ENCODE measurements at places on chromosomes 2 and 18.
A peak's percentile ranks its signal among the peaks of the same experiment; 100 is the strongest.

DNA sequence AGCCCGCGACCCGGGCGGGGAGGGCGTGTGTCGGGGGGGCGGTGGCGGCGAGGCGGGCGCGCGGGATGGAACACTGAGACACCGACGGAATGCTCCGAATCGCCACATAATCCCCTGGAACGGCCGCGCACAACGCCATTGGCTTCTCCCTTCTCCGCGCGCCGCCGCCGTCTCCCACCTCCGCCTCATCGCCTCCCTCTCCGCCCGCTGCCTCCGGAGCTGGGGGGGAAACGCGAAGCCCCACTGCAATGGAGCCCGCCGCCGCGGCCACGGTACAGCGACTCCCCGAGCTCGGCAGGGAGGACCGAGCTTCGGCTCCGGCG lies at the start of gene PHLPP1:
TSS of gene PHLPP1 (plus strand) at position 106 of the 323 bp plus-strand sequence. CDS start at position 249, 143 bp downstream.
- DNase-seq: no peak

- DNase-seq: no peak
These were observed 6.7 kb downstream of the RPE start for GRCh38 chr2:210009126-210009525.

- no peak for DNase-seq
These were observed 367.8 kb downstream of the FIGN start for GRCh38 chr2:163367825-163368582.

- DNase-seq: no peak
These were observed 139.0 kb upstream of the KLF7 start for GRCh38 chr2:207304761-207305160.

GRCh38 chr2:223944703-223945531 lies at the start of gene WDFY1:
WDFY1 (minus strand) TSS chr2:223945335; CDS start chr2:223945284, 51 bp downstream.
- DNase-seq: peak; percentile 78

DNA sequence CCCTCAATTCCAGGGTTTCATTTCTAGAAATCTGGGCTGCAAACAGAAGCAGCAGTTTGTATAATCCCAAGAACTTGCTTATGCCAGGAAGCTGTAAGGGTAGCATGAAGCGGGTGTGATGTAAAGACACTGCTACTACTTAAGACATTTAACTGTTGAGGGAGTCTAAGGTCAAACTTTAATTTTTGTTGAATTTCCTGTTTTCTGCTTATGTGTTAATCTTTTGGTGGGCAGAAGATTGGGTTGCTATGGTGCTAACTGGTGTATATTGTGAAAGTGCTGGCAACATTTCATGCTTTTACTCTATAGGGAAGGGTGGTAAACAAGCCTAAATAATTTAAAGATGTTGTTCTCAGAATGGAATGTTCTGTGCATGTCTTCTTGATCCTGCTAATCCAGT lies 2.7 kb downstream of the NCOA1 start:
- DNase-seq: no peak

GRCh38 chr2:54757500-54757899 lies 34.0 kb downstream of the EML6 start:
- DNase-seq: no peak

DNA sequence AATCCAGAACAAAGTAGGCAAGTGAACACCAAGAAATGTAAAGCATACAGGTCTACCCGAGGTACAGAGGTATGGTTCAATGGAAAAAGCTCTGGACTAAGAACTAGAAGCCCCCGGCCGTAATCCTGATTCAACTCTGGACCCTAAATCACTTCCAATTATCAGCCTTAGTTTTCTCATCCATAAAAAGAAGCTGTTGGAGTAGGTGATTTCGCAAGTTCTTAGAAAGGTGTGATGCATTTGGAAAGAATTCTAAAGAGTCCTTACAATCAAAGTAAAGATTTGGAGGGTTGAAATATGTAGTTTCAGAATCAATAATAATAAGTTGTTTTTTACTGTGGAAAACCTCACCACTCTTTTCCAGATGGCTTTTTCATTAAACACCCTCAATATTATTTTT lies 622.1 kb upstream of the ID2 start:
- no peak for DNase-seq
